ENCODE measurements at places on chromosomes 3 and 15. TPM values are rescaled to one million over a fixed set of nuclear protein-coding genes. Genes with fewer than 3 reads are reported as not detected.

GRCh38 chr15:83108266-83109219 lies 1.1 kb downstream of the TM6SF1 start:
- no peak for DNase-seq

- DNase-seq = no peak
These were observed 779 bp downstream of the GRIP2 start for GRCh38 chr3:14539384-14539741.

DNA sequence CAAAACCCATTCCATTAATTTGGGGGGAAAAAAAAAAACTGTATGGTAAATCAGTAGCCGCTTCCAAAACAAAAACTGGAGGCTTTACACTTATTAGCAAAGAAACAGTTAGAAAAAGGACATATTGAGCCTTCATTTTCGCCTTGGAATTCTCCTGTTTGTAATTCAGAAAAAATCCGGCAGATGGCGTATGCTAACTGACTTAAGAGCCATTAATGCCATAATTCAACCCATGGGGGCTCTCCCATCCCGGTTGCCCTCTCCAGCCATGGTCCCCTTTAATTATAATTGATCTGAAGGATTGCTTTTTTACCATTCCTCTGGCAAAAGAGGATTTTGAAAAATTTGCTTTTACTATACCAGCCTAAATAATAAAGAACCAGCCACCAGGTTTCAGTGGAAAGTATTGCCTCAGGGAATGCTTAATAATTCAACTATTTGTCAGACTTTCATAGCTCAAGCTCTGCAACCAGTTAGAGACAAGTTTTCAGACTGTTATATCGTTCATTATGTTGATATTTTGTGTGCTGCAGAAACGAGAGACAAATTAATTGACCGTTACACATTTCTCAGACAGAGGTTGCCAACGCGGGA lies 9.4 kb upstream of the RPL24 start:
- DNase-seq = no peak

- DNase-seq = no peak
These were observed 147.7 kb upstream of the ICE2 start for GRCh38 chr15:60626669-60627068.

DNA sequence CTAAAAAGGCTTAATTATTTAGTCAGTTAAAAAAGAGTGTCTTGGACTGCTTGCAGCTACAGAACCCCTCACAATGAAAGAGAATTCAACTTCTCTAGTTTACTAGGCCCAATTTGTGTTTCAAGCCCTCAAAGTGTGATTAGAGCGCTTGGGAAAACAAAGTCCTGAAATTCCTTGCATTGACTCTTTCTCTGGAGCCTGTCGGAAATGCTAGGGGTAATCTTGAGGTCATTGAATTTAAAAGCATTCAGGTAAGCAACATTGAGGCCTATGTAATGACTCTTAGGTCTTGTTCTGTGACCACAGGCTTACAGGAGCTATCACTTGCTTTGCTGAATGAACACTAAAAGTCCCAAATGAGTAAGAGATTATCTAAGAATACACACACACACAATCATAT lies 186.0 kb downstream of the NLGN1 start:
- no peak for DNase-seq

The EXOSC7 gene
- 47.3 TPM for polyA plus RNA-seq

The KCNMB3 gene
- polyA plus RNA-seq = 8.8 TPM

The TM6SF1 gene
- polyA plus RNA-seq = 1.9 TPM

The GREM1 gene
- polyA plus RNA-seq = 0.52 TPM

The MESP2 gene
- polyA plus RNA-seq = 0.30 TPM

The PDZRN3 gene
- 38.0 TPM for polyA plus RNA-seq

The GHSR gene
- polyA plus RNA-seq = not detected

The CCDC39 gene
- 10.9 TPM for polyA plus RNA-seq

The C3orf70 gene
- polyA plus RNA-seq = 9.2 TPM

The CFAP92 gene
- polyA plus RNA-seq = 0.95 TPM

The HRH1 gene
- polyA plus RNA-seq = 2.4 TPM
